ENCODE measurements at places on chromosomes 6 and 20. TPM values are rescaled to one million over a fixed set of nuclear protein-coding genes. Genes with fewer than 3 reads are reported as not detected.

GCNT2 gene
- total RNA-seq = 7.3 TPM

MPIG6B gene
- 0.29 TPM for total RNA-seq

LRRC73 gene
- total RNA-seq = not detected

NKX2-2 gene
- not detected for total RNA-seq

KAT14 gene
- 11.7 TPM for total RNA-seq

NHLRC1 gene
- total RNA-seq = 4.5 TPM

WFDC10B gene
- total RNA-seq = not detected

ZNF311 gene
- 2.6 TPM for total RNA-seq

PAK5 gene
- total RNA-seq = 0.17 TPM

HLA-B gene
- 484 TPM for total RNA-seq

POU5F1 gene
- 0.68 TPM for total RNA-seq

MAD2L1BP gene
- 39.4 TPM for total RNA-seq

GLP1R gene
- total RNA-seq = 0.17 TPM

PRRT1 gene
- 0.27 TPM for total RNA-seq

LTA gene
- not detected for total RNA-seq

C20orf202 gene
- total RNA-seq = not detected

SLCO4A1 gene
- 49.7 TPM for total RNA-seq

HSPA12B gene
- 0.08 TPM for total RNA-seq

HAO1 gene
- total RNA-seq = not detected

BTBD9 gene
- total RNA-seq = 10.5 TPM

EYS gene
- total RNA-seq = not detected

TRIM40 gene
- not detected for total RNA-seq

IL17A gene
- total RNA-seq = not detected

SIRPG gene
- total RNA-seq = not detected

ELMO2 gene
- total RNA-seq = 57.9 TPM

PPIL6 gene
- total RNA-seq = 1.6 TPM

BMP7 gene
- total RNA-seq = 30.5 TPM

MYMX gene
- total RNA-seq = not detected

SMIM13 gene
- total RNA-seq = 15.6 TPM

SEMG1 gene
- not detected for total RNA-seq

SLPI gene
- total RNA-seq = 99.5 TPM

LPA gene
- not detected for total RNA-seq

TOX2 gene
- total RNA-seq = 7.3 TPM

APOM gene
- 1.3 TPM for total RNA-seq

ATP6V1G2 gene
- total RNA-seq = 0.67 TPM

SMLR1 gene
- not detected for total RNA-seq

HCRTR2 gene
- total RNA-seq = not detected

APOBEC2 gene
- total RNA-seq = not detected

LY6G5C gene
- not detected for total RNA-seq

OPRM1 gene
- not detected for total RNA-seq

OPRL1 gene
- total RNA-seq = 0.21 TPM

SPATS1 gene
- not detected for total RNA-seq

DACT2 gene
- 0.84 TPM for total RNA-seq

PNPLA1 gene
- total RNA-seq = not detected

CCN5 gene
- not detected for total RNA-seq

PPP1R14C gene
- total RNA-seq = 37.0 TPM

AVP gene
- total RNA-seq = not detected

FAM120B gene
- total RNA-seq = 15.8 TPM

MCCD1 gene
- not detected for total RNA-seq

Measured in kidney epithelial cell (primary cell).